Nephron progenitor cell (in vitro differentiated cells): ENCODE measurements at places on chromosomes 3 and 15.

DNA sequence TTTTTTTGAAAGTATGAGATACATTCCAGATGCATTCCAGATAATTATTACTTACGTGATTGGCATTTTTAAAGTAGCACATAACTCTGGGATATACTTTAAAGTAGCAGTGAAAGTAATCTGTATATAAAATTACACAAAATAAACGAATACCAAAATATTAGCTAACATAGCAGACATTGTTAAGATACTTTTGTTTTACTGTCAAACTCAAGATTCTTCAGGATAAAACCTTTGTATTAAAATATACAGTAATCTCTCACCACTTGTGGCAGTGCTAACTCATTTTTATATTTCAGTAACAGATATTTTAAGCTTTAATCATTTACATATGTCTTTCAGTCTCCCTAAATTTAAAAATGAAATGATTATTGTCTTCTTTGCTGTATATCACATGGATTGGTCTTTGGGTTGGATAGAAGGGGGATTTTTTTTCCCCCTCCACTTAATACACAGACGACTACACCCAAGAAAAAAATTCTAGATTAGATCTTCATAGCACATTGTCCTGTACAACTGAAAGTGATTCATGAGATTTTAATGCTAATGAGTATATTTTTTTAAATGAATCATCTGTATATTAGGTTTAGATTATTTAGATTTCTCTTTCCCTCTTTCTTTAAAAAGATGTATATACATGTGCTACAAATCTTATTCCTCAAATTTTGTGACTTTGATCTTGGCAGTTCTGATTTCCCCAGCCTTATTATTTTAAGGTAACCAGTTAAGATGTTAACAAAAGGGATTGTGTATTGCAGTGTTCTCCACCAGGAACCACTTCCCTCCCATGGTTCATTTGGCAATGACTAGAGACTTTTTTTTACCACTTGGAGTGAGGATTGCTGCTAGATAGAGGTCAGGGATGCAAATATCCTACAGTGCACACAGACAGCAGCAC lies 24.5 kb upstream of the EBLN2 start:
- DNase-seq = no peak

- DNase-seq = peak; percentile 37
These were observed 155.0 kb upstream of the BHLHE40 start for GRCh38 chr3:4823986-4824925.

- DNase-seq = no peak
These were observed 49.1 kb downstream of the TRANK1 start for GRCh38 chr3:36895496-36896409.

GRCh38 chr3:71217640-71218222 lies 365.8 kb downstream of the FOXP1 start:
- no peak for DNase-seq

GRCh38 chr3:26515351-26515750 lies 107.2 kb upstream of the LRRC3B start:
- DNase-seq = no peak

- no peak for DNase-seq
These were observed 112.4 kb upstream of the BHLHE40 start for GRCh38 chr3:4866866-4867265.

DNA sequence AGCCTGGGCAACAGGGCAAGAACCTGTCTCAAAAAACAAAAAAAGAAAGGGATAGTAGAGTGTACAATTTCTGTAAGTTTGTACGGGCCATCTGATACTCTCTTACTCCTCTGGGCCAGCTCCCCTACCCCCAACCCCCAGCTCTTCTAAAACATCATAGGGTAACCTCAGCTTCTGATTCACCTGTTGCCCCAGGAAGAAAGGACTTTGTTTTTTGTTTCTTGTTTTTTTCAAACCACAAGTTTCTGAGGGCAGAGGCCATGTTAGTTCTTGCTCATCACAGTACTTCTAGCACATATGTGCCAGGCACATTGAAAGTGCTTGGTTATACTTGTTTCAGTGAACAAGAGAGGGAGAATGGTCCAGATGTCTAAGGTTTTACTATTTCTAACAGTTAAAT lies 20.2 kb downstream of the ATOSA start:
- DNase-seq = no peak

DNA sequence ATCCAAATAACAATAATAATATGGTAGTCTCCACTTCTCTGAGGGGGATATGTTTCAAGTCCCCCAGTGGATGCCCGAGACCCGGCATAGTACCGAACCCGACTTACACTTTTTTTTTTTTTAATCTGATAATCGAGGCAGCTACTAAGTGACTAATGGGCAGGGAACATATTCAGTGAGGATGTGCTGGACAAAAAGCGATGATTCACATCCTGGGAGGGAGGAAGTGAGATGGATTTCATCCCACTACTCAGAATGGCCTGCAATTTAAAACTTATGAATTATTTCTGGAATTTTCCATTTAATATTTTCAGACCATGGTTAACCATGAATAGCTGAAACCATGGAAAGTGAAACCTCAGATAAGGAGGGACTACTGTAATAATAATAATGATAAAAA lies 49.5 kb upstream of the SELENOK start:
- DNase-seq = no peak

DNA sequence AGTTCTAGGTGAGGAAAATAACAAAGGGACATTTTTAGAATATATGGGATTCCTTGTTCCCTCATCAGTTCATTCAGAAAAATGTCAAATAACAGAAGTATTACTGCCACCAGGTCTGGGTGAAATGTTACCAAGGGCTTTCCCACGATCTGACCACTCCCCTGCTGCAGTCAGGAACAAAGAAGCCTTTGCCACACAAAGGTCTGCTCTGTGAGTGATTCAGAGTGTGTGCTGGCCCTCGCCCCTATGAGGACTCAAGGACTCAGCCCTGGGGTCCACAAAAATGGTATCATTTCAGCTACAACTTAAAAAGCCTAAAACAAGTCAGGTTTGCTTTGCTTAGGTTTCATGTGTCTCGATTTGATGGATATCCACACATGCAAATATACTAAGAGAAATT lies 5.0 kb downstream of the MKRN3 start:
- no peak for DNase-seq

GRCh38 chr3:146313031-146313745 lies 62.3 kb upstream of the PLSCR4 start:
- no peak for DNase-seq

GRCh38 chr3:24628523-24629258 lies 134.0 kb upstream of the THRB start:
- DNase-seq = no peak

- DNase-seq = no peak
These were observed 48.1 kb upstream of the MAP4 start for GRCh38 chr3:48064292-48064829.

- no peak for DNase-seq
These were observed 7.6 kb downstream of the SHF start for GRCh38 chr15:45180201-45180600.

- DNase-seq = no peak
These were observed 9.7 kb downstream of the STOML1 start for GRCh38 chr15:73982222-73982962.

- no peak for DNase-seq
These were observed 32.5 kb downstream of the ARNT2 start for GRCh38 chr15:80436511-80437307.

DNA sequence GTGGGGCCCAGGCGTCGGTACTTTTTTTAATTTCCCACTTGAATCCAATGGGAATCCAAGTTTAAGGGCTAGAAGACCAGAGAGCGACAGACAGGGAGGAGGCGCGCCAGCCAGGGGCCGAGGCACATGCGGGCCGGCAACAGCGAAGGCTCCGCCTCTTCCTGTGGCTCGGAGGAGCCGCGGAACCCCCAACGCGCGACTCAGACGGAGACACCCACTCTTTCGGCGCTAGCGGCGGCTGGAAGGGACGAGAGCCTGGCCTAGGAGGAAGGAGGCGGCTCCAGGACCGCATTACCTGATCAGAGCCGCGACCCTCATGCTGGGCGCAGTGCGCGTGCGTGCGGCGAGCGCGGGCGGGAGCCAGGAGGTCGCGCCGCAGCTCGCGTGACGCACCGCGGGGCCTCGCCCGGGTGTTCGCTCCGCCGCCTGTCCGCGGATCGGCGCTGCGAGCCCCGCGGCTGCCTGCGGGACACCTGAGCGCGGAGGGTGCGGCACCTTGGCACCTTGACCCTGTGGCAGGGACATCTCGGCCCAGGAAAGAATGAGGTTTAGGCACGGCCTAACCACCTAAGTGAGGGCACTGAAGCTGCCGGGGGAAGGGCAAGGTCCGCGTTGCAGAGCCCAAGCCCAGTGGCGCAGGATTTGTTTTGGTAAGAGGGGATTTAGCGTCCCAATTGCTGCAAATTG lies at the start of gene DPH6:
Gene DPH6 (minus strand): TSS at position 342 of the 687 bp plus-strand sequence. CDS start 24 bp downstream, at position 318.
- DNase-seq = peak; percentile 81

- no peak for DNase-seq
These were observed 113.8 kb downstream of the MBNL1 start for GRCh38 chr3:152382312-152383135.

- DNase-seq = no peak
These were observed 279.7 kb downstream of the MAGI1 start for GRCh38 chr3:65758876-65759598.

GRCh38 chr3:138119423-138119766 lies 4.0 kb upstream of the DZIP1L start:
- DNase-seq = no peak

DNA sequence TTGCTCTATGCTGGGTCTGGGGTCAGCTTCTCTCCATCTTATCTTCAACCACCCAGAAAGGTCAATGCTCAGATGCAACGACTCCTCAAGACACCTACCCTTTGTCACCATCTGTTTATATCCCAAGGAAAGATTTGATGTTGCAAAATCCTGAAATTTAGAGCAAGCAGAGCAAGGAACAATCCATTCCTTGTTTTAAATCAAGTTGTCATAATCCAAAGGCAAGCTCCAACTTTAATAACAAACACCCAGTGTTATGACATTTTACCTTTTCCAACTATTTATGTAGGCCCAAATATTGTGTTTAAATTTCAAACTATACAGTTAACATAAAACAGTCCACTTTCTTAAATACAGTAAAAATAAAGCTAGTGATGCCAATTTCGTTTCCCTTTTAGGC lies 116.5 kb upstream of the LRIG1 start:
- DNase-seq = no peak

- DNase-seq = no peak
These were observed 56.7 kb upstream of the TSC22D2 start for GRCh38 chr3:150351398-150351797.

GRCh38 chr3:174072675-174073074 lies 675.1 kb downstream of the NLGN1 start:
- DNase-seq = no peak

DNA sequence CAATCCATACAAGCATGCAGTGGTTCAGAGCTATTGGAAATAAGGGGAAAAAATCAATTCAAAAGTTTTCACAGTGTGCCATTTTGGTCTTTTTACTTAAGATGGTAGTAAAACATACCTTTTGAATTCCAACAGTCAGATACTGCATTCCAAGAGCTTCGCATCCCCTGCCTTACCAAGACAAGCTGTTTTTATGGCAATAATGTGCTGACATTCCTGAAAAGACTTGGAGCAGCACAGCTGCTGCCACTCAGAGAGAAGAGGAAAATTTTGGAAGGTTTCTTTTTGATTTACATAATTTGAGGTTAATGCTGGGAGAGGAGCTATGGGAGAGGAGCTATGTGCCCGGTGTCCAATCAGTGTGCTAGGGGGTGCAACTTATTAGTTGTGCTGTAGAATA lies 148.3 kb downstream of the FEZF2 start:
- DNase-seq = no peak

GRCh38 chr3:10189557-10190354 lies 25.0 kb downstream of the IRAK2 start:
- DNase-seq = no peak

DNA sequence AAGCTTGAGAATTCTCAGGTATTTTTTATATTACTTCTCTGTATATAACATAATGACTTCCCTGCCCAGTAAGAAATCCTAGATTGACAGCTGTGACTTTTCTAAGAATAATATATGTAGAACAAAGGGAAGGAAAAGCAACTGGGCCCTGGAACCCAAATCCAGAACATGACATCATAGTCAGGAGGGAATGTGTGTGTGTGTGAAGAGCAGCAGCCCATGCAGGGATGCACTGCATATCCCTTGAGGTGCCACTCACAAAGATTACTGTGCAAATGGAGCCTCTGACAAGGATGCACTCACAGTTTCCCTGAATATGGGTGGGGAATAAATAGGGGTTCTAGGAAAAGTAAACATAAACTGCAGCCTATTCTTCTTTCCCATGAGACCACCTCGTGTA lies 279.5 kb downstream of the NEK10 start:
- DNase-seq = no peak

DNA sequence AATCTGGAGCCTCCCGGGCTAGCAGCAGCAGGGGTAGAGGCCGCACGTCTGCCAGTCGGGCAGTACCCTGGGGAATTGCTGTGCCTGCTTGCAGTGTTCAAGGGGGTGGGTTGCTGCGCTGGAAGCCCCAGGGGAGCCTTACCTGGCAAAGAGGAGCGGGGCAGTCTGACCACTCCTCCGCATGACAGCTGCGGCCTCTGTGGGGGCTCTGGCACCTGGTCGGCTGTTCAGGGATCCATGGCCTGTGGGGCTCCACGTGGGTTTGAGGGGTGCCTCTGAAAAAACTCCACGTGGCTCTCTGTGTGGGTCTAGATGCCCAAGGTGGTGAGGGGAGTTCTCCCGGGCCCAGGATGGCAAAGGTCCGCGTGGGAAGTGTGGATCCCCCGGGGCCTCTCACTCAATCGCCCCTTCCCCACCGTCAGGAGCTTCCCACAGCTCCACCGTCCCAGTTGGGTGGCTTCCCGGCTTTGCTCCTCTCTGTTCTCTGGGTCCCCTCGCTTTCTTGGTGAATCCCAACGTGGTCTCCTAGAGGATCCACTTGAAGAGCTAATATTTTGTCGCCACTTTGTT lies 184.5 kb downstream of the EFHB start:
- no peak for DNase-seq

GRCh38 chr15:99365242-99365641 lies 114.0 kb downstream of the LRRC28 start:
- no peak for DNase-seq

DNA sequence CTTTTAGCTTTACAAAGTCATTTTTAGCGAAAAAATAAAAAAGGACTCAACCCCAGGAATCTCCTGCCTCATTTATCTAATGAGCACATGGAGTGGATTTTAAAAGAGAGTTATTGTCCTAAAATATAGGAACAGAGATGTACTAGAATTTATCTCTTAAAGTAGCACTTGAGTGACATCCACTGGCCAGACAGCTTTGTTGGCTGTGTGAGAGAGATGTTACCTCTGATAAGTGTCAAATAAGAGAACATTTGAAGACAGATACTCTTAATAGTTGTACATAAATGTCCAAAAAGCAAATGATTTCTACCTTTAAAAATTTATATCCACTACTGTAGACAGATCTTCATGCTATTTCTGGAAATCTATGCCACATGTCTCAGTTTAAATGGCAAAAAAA lies 12.3 kb upstream of the MFSD1 start:
- DNase-seq = no peak

GRCh38 chr3:127406309-127407025 lies 118.6 kb upstream of the PRR20G start:
- DNase-seq = no peak

- no peak for DNase-seq
These were observed 492.7 kb downstream of the CNTN3 start for GRCh38 chr3:74121761-74122160.
